Stomach (tissue), 19 donors: ENCODE measurements at places on chromosomes 2 and 18. TPM values are rescaled to one million over a fixed set of nuclear protein-coding genes. Genes with fewer than 3 reads are reported as not detected.
A peak's percentile ranks its signal among the peaks of the same experiment; 100 is the strongest.

- DNase-seq: peak; percentile 66
Measured at GRCh38 chr2:69964353-69964841, 3.0 kb upstream of the ASPRV1 start.

DNA sequence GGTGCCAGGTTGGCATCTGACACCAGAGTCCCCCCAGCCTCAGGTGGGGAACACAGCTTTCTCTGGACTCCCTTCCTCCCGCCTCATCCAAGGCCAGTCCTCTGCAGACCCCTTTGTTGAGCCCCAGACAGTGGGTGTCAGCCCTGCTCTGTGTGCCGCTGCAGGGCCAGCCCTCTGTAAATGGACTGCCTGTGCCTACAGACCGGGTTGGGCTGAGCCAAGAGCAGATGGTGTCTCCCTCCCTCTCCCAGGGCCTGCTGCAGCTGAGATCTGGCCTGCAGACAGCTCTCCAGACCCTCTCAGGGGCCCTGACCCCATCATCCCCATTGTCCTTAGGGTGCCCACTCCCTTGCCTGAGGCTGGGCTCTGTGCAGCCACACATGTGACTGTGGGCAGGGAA lies 160.8 kb downstream of the KLHL29 start:
- no peak for DNase-seq

- DNase-seq: no peak
Measured at GRCh38 chr2:9802576-9802993, 40.7 kb upstream of the TAF1B start.

- DNase-seq: no peak
Measured at GRCh38 chr2:111100765-111101162, 19.9 kb upstream of the BCL2L11 start.

DNA sequence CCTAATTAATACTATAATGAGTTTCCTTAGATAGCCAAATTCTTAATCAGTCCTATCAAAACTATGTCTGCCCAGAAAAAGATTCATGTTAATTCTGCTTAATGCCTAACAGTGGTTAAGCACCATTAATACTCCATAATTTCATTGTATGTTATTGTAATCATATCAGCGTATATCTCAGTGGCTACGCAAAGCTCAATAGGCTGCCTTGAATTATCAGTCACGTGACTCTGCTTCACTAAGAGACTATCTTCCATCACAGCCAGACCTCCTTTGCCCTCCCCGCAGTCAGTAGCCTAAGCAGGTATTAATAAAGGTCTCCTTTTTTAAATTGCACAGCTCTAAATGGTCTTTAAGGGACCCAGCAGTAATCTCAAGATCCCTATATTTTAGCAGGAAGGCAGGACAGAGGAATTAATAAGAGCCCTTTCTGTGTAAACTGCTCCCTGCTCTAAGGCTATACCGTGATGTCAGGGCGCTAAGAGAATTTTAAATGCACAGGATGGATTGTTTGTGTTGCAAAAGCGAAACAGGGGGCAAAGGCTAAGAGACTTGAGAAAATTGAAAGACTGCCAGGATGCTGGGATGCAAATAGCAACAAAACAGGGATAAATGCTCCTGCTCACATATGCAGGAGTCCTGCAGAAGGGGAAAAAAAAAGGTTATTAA lies 215.6 kb upstream of the POU3F3 start:
- DNase-seq: no peak

DNA sequence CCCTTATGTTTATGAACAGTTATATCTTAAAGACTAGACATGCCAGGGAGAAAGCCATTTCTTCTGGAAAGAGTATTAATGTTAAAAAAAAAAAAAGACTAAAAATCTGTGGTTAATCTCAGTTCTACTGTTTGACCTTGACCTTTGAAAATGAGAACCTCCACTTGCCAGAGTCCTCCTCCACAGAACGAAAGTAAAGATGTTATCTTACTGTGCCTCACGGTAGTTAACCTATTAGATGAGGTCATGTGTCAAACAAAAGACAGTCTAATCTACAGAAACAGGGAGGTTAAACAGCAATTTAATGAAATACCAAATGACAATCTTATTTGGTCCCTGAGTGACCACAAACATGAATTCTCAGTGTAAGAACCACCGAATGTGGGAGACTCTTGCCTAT lies 51.2 kb downstream of the SLC14A2 start:
- no peak for DNase-seq

- no peak for DNase-seq
Measured at GRCh38 chr2:112962308-112963175, 15.3 kb upstream of the IL36G start.

DNA sequence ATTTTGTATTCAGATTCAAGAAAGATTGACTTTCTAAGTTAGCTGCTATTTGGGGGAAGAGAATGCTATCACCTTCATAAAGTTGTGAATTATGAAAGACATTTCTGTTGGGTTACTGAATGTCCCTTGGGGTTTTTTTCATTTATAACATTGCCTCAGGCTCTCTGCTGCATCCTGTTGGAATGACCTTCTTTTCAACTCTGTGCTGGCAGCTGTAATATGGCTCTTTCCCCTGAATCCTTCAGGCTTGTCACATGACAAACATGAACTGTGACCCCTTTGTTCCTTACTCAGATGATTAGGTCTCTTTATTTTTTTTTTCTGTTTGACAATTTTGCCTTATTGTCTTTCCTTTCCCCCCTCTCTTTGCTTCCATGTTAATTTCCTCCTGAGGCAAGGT lies 159.8 kb downstream of the TAF4B start:
- DNase-seq: peak; percentile 85

DNA sequence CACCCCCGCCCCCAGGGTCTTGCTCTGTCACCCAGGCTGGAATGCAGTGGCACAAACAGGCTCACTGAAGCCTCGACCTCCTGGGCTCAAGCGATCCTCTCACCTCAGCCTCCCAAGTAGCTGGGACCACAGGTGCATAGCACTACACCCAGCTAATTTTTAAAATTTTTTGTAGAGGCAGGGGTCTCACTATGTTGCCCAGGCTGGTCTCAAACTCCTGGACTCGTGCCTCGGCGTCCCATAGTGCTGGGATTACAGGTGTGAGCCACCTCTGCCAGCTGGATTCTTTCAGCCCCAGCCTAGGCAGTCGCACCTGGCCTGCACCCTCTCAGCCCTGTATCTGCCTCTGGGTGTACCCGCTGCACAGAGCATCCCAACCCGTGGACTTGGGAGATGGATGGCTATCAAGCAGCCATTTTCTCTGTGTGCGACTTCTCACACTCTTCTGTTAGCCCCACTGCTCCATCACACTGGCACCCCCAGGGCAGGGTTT lies 166.4 kb upstream of the HAAO start:
- DNase-seq: no peak

GRCh38 chr18:5302606-5303005 lies 7.1 kb upstream of the ZBTB14 start:
- no peak for DNase-seq

DNA sequence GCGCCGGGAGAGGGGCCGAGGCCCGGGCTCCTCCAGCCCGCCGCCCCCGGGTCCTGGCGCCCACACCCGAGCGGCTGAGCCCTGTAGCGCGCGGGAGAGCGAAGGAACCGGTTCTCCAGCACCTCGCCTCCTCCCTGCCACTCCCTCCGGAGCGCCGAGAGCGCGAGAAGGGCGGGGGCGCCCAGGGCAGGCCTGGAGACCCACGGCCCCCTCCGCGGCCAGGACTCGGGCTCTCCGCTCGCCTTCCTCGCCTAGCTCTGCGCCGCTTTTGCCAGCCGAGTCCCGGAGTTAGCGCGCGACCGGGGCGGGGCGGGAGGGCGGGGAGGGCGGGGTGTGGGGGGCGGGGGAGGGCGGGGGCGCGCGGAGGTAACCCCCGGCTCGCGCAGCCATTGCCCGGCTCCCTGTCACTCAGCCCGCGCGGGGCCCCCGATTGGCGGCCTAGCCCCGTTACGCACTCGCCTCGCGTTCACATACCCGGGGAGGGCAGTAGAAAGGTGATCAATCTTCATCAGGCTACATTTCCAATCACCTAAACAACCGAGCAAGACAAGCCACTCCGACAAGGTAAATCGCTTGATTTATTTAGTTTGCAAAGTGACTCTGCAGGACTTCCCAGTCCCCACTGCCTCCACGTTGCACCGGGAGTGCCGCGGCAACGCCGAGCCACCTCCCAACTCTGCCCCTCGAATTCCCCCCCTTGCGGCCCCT lies at the start of gene OTX1:
Gene OTX1 (plus strand): TSS at position 497 of the 708 bp plus-strand sequence. CDS start 2,161 bp downstream, outside the sequence.
- DNase-seq: peak; percentile 78

- DNase-seq: no peak
Measured at GRCh38 chr18:79617511-79618500, 61.8 kb upstream of the CTDP1 start.

GRCh38 chr18:51563396-51563795 lies 365.9 kb upstream of the MEX3C start:
- DNase-seq: no peak

- peak; percentile 57 for DNase-seq
Measured at GRCh38 chr18:43581936-43582519, 304.7 kb upstream of the SYT4 start.

DNA sequence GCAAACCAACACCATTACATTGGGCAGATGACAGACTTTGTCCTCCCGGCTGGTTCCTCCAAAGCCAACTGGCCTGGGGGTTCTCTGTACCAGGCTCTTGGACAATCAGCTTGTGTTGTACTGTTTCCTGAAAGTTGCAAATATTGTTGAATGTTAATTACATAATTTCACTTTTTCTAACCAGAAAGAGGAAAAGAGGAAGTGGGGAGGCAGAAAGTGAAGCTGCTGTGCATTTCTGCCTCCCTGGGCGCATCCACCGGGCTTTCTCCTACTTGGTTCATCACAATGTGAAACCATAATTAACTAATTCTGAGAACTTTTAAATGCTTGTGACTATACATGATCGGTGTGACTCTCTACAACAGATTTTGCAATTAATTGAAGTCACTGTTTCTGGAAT lies 10.1 kb downstream of the TWIST2 start:
- DNase-seq: no peak

C2orf68 gene
- total RNA-seq: 19.7 TPM

CCBE1 gene
- 2.0 TPM for total RNA-seq

REEP1 gene
- total RNA-seq: 6.4 TPM

PAX3 gene
- total RNA-seq: not detected
